Fibroblast of skin of right quadriceps (primary cell): ENCODE measurements at places on chromosomes 6 and 20.
A peak's percentile ranks its signal among the peaks of the same experiment; 100 is the strongest.

GRCh38 chr6:169960521-169960885, 209.1 kb downstream of the ERMARD start:
- DNase-seq, result no peak

GRCh38 chr6:33433544-33434191, 13.8 kb downstream of the SYNGAP1 start:
- DNase-seq, result peak; percentile 59

DNA sequence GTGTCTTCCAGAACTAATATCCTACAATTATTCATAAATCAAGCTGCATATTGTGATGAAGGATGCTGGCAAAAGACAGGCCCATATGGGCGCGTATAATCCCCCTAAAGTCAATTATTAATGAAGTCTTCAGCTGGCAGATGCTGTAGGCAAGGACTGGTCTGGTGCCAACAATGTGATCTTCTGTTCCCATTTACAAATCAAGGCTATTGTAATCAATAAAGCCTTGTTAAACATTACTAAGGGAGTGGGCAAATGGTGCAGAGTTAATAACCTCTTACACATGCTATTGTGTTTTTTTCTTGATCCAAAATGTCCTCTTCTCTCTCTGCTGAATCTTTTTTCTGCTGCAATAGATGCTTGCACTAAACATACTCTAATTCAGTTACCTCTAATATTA, 119.0 kb downstream of the ALDH8A1 start:
- DNase-seq, result no peak

DNA sequence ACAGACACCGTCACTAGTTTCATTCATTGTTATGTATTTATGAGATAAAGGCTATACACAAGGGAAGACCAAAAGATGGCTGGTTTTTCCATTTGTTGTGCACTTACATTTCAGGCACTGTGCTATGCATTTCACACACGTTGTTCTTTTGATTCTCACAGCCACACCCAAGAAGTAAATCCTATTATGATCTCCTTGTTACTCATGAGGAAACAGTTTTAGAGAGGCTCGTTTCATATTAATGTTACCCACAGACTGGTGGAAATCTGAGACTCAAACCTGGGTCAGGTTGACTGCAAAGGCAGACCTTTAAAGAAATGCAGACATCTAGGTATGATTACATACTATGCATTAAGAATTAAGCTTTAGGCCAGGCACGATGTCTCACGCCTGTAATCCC, 34.9 kb downstream of the SHLD1 start:
- no peak for DNase-seq

DNA sequence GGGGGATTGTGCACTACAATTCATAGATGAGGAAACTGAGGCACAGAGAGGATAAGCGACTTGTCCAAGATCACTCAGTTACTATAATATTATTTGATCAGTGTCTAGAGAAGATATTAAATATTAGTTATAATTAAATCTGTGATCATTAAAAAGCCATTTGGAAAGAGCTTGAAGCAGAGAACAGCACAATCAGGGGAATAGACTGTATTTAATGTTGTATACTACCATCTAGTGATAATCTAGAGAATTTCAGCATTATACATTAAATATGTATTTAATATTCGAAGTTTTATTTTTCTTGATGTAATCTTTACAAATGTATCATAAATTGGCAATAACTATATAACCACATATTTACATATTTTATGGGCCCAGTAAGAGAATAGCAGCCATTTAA, 20.1 kb upstream of the MTCL3 start:
- DNase-seq, result peak; percentile 18

DNA sequence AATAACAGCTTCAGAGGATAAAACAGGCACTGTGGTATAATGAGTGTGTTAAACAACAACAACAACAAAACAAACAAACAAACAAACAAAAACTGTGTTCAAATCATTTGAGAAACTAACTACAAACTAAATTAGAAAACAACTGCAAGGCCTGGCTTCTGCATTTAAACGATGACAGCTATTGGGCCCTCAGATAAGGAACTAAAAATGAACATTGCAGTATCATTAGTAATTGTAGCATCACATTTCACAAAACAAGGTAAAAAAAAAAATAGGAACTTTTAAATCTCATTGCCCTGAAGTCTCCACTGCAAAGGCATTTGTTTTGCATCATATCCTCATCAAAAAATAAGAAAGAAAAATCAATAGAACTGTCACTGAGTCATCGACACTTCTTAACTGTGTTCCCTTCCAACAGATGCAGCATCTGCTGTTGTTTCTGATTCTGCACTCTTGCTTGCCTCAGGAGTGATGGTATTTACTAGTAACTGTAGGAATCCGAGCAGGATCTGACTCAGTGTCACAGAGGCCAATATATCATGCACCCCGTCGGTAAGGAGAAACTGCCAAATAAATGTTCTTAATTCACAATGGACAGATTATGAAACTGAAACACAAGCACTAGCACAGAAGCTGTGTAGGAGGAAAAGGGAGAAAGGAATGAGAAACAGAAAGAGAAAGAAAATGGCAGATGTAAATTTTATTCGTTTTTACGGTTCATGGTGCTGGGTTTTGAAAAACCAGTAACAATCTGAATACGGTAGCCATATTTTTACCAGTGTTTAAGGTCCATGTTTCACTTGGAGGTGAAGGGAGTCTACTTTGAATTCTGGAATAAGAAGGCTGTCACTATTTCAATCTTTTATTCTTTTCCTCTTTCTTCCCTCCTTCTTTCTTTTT, 365.7 kb upstream of the EPHA7 start:
- peak; percentile 88 for DNase-seq

DNA sequence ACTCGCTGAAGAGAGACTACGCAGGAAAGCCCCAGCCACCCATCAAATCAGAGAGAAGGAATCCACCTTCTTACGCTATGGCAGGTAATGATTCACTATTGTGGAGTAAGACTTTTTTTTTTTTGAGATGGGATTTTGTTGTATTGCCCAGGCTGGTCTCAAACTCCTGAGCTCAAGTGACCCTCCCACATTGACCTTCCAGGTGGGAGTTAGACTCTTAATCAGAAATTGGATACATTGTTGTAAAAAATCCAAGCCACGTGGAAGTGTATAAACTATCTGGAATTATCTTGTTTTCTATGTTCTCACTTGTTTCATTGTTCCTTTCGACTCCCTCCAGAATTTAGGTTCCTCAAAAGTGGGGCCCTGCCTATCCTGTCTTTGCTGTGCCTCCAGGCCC, 6.8 kb downstream of the NQO2 start:
- no peak for DNase-seq

GRCh38 chr20:50516935-50517816, 7.0 kb downstream of the PTPN1 start:
- DNase-seq, result no peak

DNA sequence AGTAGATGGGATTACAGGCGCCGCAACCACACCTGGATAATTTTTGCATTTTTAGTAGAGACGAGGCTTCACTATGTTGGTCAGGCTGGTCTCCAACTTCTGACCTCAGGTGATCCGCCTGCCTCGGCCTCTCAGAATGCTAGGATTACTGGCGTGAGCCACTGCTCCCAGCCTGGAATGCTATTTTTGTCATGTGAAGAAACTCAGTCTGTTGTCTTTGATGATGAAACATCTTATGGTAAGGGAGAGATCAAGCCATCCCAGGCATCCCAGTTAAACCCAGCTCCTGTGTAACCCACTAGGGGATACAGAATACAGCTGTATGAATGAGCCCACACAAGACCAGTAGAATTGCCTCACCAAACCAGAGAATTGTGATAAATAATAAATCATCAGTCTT, 83.6 kb upstream of the RBM24 start:
- DNase-seq, result no peak

DNA sequence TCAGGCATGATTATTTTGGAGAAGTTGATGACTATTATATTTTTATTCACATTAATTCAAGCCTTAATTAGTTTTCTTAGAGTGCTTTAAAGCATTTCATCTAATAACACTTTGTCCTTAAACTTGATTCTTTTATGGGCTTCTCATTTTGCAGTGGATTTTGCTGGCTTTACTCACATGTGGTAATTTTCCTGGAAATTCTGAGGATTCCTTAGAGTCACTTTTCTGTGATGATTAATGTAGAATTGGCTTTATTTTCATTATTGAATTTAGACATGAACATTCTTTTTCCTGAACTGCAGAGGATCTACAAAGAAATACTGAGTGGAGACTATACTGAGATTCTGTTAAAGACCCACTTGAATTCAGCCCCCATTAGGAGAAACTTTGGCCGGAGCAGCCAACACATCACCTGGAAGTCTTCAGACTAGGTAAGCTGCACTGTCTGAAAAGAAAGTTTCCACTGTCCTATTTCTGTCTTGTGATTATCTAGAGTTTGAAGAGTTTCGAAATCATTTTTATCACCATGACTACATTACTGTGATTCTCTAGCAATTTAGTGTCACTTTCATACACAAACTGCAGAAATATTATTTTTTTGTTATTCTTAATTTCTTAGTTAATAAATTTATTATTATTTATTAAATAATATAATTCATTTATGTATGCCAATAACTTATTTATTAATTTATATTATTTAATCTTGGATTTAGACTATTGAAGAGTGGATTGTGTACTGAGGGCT, 1.9 kb downstream of the RFPL4B start:
- peak; percentile 44 for DNase-seq

DNA sequence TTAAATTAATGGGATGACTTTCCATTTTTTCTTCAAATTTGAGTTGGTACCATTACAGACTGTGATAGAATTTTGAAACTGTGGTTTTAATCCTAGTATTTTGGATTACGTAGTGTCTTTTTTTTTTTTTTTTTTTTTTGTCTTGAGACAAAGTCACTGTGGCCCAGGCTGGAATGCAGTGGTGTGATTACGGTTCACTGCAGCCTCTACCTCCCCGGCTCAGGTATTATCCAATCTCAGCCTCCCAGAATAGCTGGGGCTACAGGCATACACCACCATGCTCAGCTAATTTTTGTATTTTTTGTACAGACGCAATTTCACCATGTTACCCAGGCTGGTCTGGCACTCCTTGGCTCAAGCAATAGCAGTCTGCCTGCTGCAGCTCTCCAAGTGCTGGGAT, 87.1 kb downstream of the SOX4 start:
- DNase-seq, result no peak

DNA sequence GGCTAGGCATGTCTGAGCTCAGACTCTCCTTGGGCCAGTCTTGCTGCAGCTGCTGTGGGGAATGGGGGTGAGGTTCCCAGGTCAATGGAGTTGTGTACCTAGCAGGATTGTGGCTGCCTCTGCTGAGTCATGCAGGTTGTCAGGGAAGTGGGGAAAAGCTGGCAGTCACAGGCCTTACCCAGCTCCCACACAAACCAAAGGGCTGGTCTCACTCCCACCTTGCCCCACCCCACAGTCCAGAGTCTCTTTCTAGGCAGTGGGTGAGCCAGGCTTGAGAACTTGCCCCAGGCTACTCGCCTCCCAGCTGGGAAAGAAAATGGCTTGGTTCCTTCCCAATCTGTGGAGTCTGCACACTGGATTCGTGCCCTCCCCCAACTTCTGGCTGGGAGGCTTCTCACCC, 65.7 kb downstream of the SCP2D1 start:
- no peak for DNase-seq

DNA sequence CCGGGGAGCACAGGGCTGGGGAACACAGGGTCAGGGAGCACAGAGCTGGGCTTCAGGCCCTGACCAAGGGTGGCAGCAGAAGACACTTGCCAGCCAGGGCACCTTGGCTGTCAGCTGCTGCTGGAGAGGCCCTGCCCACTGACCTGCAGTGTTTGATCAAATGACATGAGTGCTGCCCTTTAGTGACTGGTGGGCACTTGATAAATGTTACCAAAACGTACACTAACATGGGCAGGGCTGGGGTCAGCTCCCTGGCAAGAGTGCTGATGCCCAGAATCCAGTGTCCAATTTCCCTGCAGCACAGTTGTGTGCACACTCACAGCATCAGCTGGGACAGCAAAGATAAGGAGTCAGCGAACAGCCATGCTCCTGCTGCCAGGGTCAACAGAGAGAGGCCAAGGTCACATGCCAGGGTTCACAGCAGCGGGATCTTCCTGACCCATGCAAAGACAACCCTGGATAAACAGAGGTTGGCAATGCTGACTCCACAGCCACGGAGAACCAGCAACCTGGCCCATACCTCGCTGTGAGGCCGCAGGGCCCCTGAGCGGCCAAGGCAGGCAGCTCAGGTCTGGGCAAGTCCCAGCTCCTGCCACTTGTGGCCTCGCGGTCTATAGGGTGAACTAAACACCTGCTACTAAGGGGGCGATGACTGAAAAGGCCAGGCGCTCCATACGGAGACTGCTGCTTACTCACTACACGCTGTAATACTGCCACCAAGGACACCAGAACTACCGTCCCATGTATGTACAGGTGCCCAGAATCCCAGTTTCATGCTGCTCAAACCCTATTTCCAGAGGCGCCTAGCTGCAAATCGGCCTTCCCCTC, 46.3 kb downstream of the NINL start:
- DNase-seq, result no peak

GRCh38 chr6:131828080-131828479, 20.3 kb downstream of the ENPP1 start:
- DNase-seq, result peak; percentile 17

DNA sequence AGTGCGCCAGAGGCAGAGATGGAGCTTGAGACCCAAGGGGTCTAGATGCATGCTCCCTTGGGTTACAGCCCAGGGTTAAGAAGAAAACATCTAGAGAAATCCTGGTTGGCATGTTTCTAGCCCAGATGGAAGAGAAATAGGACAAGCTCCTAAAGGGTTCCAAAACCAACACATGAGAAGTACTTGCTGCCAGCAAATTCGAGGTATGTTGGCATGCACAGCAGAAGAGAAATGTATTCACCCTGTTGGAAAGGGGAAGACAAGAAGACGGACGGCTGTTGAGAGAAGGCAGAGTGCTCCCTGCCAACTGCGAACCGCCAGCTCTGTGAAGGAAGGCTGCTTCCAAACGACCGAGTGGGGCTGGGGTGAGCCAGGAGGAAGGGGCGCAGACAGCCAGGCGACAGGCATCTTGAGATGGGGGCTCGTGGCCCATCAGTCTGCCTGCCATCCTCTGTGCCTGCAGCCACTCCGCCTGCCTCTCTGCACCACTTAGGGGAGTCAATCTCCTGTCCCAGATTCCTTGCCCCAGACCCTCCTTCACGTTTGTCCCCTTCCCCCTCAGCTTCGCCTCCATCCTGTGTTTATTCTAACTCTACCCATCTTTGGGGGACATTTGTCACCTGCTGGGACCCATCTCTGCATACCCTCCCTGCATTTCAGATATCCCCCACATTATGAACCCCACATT, 249.2 kb downstream of the CDC5L start:
- no peak for DNase-seq
